ENCODE measurements at places on chromosomes 16 and 17. TPM values are rescaled to one million over a fixed set of nuclear protein-coding genes. Genes with fewer than 3 reads are reported as not detected.

DNA sequence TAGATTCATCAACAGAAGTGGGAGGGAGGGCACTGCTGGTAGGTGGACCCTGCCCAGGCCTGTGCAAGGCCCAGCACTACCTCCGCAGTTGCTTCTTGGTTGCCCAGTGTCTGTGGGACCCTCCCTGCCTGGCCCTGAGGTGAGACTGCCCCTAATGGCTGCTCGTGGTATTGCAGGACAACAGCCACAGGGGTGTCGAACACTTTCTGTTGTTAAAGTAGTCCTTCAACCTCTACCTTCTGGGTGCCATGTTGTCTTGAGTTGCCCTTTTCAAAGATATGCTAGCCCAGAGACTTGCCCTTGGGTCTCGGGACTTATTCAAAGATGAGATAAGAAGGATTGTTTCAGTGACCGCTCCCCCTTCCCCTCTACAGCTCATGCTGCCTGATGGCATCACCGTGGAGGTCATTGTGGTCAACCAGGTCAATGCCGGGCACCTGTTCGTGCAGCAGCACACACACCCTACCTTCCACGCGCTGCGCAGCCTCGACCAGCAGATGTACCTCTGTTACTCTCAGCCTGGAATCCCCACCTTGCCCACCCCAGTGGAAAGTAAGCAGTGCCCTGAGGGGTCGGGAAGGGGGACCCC lies 29.1 kb downstream of the AKAP1 start:
- peak; percentile 44 for DNase-seq

DNA sequence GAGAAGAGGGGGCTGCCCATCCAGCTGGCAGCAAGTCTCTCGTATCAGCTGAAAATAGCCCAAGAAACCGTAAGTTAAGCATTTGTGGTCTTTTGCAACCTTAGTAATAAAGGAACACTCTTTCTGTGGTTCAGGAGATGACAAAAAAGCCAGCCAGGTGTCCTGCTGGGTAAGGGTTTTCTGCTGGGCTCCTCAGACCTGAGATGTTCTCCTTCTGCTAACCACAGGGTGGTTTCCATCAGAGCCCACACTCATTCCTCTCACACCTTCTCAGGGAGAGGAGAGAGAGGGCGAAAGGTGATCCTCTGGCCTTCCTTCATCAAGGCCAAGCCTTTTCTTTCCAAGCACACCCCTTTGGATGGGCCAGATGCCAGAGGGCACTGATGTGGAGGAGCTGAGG lies 70.7 kb downstream of the TEX14 start:
- no peak for DNase-seq

DNA sequence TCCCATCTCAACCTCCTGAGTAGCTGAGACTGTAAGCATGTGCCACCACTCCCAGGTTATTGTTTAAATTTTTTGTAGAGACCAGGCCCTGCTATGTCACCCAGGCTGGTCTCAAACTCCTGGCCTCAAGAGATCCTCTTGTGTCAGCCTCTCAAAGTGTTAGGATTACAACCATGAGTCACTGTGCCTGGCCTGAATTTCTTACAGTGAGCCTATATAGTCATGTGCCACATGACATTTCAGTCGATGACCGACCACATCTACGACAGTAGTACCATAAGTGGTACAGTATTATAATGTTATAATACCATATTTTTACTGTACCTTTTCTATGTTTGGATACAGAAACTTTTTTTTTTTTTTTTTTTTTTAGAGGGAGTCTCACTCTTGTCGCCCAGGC lies 195.3 kb downstream of the STX8 start:
- no peak for DNase-seq

DNA sequence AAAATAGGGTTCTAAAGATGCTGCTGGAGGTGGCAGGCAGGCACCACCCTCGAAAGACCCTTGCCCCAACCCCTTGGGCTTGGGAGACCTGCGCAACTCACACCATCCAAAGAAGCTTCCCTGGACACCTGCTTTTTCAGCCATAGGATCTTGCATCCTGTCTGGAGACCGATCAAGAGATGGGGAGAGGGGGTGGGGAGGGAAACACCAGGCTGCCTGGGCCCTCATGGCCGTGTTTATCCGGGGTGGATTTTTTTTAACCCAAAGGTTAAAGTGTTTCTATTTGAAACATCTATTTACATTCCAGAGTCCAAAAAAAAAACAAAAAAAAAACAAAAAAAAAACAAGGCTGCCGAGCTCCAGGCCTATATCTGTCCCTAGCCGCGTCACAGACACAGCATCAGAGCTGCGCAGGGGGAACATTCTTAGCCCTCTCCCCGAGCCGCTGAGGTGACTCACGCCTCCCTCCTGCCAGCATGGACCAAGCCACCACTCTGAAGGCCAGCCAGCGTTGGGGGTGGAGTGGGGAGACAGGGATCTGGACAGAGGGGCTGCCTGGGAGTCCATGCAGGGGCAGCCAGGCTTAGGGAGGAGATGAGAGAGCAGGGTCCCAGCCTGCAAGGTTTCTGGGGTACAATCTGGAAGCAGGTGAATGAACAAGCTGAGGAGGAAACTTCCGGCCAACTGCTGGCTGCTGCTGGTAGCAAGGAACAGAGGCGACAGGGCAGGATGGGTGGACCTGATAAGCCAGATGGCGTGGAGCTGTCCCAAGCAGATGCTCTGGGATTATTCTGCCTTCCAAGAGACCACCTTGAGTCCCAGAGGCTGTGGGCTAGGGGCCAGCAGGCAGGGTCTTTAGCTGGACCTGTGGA lies 14.8 kb downstream of the HDAC5 start:
- DNase-seq: peak; percentile 99

DNA sequence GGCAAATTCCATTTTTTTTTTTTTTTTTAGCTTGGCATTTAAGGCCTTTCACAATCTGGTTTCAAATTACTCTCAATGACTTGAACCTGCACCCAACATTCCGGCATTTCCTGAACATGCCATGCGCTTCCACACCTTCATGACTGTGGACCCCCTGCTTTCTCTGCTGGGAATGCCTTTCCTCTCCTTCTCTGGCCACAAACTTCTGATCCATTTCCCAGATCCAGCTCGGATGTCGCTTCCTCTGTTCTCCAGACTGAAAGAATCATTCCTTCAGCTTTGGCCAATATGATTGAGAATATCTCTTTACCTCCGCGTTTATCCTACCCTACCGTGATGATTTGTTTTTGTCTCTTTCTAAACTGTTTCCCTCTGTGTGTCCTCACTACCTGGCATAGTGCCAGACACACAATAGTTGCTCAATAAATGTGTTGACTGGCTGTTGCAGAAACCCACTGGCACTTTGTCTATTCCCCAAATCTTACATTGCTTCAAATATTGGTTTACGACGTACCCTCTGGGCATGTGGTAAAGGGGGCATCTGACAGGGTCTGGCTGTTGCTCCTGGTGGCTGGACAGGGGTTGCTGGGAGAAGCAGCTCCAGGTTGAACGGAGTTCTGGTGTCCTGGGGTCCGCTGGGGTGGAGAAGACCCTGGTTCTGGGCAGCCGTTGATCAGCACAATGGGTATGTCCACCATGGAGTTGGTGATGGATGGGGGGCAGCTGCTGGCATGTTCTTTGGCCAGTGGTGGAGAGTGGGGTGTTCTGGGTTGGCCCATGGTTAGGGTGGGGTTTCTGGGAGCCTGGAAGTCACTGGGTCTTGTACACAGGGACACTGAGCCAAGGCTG lies 14.7 kb downstream of the TNS4 start:
- DNase-seq: no peak

GRCh38 chr16:74073456-74073855 lies 223.2 kb upstream of the PSMD7 start:
- DNase-seq: no peak

- DNase-seq: no peak
Observed at GRCh38 chr16:56868175-56868574, 3.2 kb downstream of the SLC12A3 start.

DNA sequence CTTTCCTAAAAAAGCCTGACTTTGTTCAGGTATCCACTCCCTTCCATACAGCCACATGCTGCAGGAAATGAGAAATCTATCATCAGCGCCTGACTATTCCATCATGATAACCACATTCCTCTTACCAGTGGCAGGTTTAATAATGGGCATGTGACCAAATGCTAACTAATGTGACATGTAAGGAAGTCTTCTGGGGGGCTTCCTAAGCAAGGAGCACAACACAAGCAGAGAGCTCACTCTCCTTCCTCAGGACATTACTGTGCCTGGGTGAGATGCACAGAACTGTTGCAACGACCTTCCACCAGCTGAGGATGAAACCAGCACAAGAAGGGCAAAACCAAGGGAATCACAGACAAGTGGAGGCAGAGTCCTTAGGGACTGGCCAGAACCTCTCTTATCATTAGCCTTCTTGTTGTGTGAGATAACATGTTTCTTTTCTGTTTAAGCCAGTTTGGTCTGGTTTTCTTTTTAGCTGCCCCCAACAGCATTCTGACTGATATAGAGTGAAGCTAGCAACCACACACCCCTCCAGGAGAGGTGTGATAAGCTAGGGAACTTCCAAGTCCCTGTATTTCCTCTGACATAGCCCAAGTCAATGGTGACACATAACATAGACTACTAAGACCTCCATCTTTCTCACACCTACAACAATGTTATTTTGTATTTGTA lies 16.9 kb downstream of the MYO1D start:
- no peak for DNase-seq

DNA sequence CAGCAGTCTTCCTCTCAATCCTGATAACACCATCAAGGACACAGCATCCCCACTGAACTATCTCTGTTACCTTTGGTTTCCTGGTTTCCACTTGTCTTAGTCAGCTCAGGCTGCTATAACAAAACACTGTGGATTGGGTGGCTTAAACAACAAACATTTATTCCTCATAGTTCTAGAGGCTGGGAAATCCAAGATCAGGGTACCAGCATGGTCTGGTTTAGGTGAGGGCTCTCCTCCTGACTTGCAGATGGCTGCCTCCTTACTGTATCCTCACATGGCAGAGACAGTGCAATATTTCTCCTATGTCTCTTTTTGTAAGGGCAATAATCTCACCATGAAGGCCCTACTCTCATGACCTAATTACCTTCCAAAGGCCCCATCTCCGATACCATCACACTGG lies 103.2 kb upstream of the AXIN2 start:
- no peak for DNase-seq

The TMEM100 gene
- 2.6 TPM for total RNA-seq

The CMTM3 gene
- 13.6 TPM for total RNA-seq

The SPNS2 gene
- not detected for total RNA-seq

The WNT3 gene
- 4.0 TPM for total RNA-seq

The ARL5C gene
- not detected for total RNA-seq

The TOX3 gene
- total RNA-seq: not detected

The HOXB6 gene
- 4.8 TPM for total RNA-seq

All from SJSA1 (cell line).